ENCODE measurements at places on chromosomes 6 and 20.

DNA sequence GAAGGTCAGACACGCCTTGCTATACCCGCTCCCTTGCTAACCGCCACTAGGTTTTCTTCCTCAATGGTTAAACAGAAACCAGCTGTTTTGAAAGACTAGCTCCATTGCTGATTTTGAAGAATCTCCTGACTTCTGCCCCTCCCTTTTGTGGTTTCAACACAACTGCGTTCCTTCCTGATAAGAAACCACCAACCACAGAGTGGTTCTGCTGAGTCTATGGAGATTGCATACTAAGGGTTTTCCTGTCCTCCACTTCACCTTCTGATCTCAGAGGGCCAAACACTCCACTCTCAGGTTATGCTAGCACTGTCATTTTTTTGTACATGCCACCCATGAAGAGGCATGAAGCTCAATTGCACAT, 207.9 kb downstream of the MYLK4 start:
- peak; percentile 99 for DNase-seq

- DNase-seq: no peak
These were observed 799 bp upstream of the ME1 start for GRCh38 chr6:83431545-83432155.

- no peak for DNase-seq
These were observed 38.5 kb upstream of the PRELID3B start for GRCh38 chr20:59081036-59081435.

- no peak for DNase-seq
These were observed 8.8 kb downstream of the CDKAL1 start for GRCh38 chr6:20542927-20543602.

GRCh38 chr6:82240186-82240585, 7.4 kb downstream of the IBTK start:
- no peak for DNase-seq

DNA sequence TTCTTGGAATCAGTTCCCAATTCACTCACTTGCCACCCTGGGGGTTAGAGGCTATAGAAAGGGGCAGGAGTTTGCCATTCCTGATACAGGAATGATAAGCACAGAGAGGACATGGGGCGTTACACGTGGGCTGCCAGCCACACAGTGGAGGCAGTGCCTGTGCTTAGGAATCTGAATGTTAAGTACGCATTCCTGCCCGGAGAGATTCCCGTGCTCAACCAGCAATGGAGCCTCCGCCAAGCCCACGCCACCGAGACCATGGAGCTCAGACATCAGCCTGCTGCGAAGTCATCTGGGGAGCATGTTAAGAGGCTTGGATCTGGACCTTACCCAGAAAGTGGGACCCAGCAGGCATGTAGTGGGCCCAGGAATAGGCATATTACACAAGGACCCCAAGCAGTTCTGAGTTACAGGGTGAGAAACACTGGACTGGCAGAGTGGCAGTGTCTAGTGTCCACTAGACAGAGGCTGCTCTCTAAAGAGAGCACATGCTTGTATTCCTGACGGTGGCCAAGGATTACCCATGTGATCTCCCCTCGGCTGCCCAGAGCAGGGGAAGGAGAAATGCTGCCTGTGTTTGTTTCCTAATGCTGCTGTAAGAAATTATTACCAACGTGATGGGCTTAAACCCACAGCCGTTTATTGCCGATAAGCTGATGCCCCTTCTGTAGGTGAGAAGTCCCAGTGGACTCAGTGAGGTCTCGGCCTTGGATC, 138.2 kb downstream of the BMP7 start:
- DNase-seq: no peak

GRCh38 chr6:165721356-165721755, 58.3 kb upstream of the PDE10A start:
- no peak for DNase-seq

DNA sequence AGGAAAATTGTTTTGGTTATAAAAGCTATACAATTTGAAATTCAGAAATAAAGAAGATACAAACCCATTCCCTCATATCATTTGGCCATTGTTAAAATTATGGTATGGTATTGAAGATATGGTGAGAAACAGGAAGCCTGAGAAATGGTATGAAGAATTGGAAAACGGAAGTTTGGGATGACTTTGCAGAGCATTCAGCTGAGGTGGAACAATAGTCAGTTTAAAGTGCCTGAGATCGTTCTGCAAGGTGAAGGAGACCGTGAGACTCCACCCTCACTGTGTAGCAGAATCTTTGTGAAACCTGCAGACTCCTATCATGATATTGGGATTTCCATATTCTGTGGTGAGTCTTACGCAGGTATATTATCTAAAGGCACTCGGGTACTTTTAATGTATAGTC, 97.3 kb downstream of the ADGRB3 start:
- no peak for DNase-seq

- DNase-seq: no peak
These were observed 100.4 kb downstream of the PXDC1 start for GRCh38 chr6:3650959-3651697.

DNA sequence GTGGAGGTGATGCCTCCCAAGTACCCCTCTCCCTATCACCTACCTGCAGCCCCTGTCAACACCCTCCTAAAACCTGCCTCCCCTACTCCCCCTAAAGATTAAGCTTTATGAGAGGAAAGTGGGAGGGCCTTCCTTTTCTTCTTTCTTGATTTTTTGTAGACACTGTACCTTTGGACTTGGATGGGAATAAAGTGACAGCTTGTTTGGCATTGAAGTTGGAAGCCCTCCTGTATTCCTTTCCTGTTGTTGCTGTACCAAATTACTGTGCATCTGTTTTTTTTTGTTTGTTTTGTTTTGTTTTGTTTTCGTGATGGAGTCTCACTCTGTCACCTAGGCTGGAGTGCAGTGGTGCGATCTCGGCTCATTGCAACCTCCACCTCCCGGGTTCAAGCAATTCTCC, 99.3 kb upstream of the NFATC2 start:
- no peak for DNase-seq

DNA sequence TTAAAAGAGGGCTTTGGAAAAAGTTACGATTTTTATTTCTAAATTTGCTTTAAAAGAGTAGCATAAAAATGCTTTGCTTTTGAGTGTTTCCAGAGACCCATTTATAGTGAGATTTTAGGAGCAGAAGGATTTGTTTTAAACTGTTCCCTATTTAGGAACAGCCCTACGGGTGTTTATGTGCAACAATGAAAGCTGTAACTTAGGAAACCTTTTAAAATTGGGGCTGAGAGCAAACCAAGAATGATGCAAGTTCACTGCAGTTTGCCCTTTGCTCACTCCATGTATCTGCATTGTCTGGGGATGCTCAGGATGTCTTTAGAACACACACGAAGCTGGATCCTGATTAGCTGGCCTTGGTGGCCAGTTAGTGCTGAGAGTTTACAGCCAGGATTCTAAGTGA, 40.9 kb downstream of the GHRH start:
- DNase-seq: no peak

DNA sequence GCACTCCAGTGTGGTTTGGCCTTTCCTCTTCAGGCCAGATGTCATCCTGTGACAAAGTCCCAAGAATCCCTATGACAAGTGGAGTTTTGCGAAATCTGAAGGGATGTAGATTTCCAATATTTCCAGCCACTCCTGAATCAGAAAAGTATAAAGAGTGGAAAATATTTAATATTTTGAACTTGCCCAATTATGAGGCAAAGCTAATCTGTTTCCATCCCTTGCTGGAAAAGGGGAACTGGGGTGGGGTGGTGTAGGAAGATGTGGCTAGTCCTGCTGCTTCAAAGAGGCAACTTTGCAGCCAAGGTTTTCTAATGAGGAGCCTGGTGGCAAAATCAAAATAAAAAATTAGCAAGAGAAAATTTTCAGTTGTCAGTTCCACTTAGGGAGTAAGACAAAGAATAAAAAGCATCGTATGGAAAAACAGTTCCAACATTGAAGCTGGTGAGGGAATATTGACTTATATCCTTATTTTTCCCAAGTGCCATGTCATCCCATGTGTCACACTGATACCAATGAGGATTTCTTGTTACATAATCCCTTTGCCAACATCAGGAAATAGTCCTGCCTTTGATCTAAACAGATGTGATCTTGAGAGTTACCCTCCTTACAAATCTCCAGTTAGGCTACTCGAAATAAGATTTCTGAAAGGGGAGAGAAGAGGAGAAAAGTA, 480.0 kb upstream of the JARID2 start:
- peak; percentile 64 for DNase-seq

DNA sequence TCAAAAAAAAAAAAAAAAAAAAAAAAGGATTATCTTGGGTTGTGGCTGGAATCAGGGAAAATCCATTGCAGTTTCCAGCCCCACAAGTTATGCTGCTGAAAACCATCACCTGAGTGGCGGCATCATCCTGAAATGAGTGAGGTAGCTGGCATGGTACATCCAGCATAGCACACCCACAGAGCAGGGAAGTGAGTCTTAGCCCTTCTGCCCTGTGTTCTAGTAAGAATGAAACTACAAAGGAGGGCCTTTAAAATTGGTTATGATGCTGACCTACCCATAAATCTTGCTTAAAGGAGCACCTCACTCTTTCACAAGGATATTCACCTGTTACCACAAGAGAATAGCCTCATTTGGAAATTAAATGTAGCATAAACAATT, 119.2 kb downstream of the NFATC2 start:
- no peak for DNase-seq

GRCh38 chr6:20432692-20433091, 31.0 kb downstream of the E2F3 start:
- no peak for DNase-seq

GRCh38 chr20:31674895-31675827, 37.4 kb downstream of the COX4I2 start:
- peak; percentile 94 for DNase-seq

- no peak for DNase-seq
These were observed 225.5 kb downstream of the SYNDIG1 start for GRCh38 chr20:24694727-24695528.

DNA sequence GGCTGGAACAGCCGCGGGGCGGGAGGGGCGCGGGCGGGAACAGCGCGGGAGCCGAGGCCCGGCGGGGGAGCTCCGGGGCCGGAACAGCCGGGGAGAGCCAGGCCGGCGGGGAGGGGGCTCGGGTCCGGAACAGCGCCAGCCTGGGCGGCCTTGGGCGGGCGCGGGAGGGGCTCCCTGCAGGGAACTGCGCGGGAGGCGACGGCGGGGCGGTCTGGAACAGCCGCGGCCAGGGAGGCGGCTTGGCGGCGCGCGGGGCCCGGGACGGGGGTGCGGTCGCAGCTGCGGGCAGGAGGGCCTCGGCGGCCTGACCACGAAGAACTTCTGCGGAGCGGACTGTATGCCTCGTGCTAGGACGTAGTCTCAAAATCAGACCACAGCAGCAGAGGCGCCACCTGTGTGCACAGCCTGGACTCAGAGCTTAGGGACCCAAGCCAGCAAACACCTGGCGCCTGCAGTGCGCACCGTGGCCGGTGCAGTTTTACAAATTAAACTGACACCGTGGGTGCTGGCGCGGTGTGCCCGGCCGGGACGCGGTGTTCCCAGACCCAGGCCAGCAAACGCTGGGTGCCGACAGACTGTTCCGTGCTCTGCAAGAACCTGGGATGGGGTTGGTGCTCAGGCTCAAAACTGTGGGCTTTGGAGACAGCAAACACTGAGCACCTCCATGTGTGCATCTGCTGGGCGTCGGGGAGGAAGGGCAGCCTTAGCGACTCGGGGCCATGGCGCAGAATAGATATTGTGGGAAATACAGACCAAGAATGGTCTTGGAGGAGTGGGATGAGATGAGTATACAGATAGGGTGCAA, 572 bp downstream of the ZNF341 start:
- DNase-seq: peak; percentile 96

- DNase-seq: no peak
These were observed 20.3 kb downstream of the ZMYND8 start for GRCh38 chr20:47336129-47336754.

DNA sequence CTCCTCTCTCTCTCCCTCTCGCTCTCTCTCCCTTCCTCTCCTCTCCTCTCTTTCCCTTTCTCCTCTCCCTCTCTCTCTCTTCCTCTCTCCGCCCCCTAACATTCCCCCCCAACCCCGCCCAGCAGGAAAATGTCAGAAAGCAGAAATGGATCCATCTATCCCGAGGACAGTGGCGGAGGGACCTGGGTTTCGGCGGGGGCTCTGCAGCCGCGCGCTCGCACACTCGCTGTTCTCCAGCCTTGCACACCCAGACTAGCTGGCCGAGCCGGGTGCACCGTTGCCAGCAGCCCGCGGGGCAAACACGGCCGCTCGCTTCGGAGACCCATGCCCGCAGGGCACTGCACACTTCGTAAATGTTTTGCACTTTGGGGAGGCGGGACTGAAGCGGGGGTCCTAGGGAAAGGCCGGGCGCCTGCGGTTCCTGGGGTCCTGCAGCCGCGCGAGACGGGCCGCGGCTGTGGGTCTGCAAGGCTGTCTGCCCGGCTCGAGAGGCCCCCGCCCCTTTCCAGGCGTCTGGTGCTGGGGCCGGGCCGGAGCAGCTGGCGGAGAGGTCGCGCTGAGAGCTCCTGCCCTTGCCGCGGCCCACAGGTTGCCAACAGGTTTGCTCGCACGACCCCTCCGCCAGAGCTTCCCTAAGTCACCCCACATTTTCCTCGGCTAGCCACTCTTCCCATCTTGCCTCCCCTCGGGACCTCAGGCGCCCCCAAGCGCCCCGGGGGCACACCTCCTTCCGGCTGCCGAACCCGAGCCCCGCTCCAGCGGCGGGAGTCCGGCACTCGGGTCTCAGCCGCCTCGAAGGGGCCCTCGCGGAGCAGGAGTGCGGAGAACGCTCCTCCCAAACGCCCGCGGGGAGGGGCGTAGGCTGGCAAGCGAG, 818 bp upstream of the MDGA1 start:
- DNase-seq: peak; percentile 75

DNA sequence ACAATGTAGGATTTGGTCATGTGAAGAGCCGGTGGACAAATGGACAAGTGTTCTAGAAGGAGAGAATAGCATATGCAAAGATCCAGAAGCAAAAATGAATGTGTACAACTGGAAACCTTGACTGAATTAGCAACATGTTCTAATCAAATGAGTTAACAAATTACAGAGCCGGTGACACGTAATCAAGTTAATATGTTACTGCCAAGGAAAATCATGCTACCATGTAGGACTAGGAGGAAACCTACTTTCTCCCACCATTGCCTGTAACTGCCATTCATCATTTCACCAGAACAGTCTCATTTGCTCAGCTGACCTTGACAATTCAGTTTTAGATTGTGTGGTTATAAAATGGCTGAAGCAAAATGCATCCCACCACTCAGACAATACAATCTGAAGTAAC, 179.4 kb downstream of the KIF16B start:
- DNase-seq: no peak

DNA sequence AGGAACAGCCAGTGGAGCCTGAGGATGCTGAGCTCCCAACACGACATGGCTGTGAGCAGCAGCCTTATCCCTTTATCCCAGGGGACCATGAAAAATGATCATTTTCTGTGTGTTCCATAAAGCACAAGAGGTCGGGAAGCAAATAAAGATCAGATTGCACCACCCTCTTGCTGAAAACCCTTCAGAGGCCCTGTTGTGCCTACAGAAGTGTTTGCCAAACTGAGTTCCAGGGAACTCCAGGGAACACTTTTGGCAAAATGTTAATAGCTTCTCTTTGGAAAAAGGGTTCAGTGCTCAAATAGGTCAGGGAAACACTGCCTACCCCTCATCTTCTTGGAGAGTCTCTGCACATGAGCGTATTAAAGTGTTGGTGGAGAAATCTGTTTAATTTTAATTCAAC, 24.4 kb downstream of the ARMC2 start:
- DNase-seq: no peak
